ENCODE measurements at places on chromosomes 5 and 9.
A peak's percentile ranks its signal among the peaks of the same experiment; 100 is the strongest.

DNA sequence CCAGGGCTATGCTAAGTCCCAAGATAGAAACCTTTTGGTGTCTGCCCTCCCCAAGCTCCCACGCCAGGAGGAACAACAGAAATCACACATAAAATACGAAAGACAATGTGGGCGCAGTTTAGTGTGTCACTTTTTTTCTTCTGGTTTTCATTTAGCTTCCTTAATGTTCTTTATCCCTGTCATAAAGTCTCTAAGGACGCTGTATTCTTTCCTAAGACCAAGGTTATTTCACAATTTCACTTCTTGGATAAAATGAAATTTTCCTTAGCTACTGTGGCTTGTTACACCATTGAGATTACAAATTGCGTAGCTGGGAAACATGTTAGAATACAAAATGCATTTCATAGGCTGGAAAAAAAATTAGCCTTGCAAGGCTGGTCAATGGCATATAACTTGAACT lies 85.4 kb downstream of the GLIS3 start:
- no peak for DNase-seq

GRCh38 chr9:5382479-5382878 lies 42.8 kb upstream of the RLN1 start:
- DNase-seq = no peak

DNA sequence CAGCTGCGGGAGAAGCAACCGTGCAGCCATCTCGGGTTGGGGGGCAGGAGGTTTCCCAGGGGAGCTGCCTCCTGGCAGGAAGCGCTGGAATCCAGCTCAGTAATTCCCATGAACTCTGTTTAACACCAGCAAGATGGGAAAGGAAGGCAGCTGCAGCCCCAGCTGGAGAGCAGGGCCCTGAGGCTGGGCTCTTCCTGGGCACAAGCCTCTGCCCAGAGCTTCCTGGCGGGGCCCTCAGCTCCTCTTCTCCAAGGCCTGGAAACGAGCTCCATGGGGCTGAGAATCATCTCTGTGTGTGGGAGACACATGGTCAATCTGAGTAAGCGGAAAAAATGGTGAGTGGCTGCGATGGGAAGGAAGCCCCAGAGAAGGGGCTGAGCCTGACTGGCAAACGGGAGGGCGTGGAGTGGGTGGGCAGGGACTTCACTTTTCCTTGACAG lies 6.3 kb downstream of the MRPL36 start:
- DNase-seq = no peak

GRCh38 chr9:88197016-88197415 lies 58.7 kb upstream of the SPATA31C2 start:
- no peak for DNase-seq

GRCh38 chr5:141691867-141692532 lies 10.0 kb upstream of the ARAP3 start:
- DNase-seq = no peak

DNA sequence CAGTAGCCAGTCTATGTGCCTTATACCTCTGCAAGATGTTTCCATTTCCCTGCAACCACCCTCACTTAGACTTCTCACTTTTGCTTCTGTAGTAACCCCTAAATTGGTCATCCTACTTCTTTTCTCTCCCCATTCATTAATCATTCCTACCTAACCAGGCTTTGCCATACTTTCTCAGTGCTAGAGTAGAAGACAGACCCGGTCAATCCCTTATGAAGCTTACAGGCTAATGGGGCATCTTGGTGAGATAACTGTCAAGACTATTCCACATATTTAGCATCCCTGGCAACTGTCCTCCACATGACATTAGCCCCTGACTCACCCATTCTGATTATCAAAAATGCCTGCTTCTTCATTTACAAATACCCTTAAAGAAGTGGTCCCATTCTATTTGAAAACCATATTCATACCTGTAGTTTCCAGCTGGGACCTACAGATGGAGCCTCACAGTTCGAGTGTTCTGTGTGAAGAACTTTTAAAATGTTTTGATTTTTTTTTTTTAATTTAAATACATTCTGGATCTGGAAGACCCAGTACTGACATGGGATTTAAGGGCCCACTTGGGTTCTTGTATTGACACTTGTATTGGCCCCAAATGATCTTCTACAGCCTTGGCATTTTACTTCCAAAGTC lies 21.0 kb downstream of the F2RL2 start:
- no peak for DNase-seq

- no peak for DNase-seq
Measured at GRCh38 chr5:159208514-159209437, 577 bp downstream of the RNF145 start.

GRCh38 chr5:39213447-39214207 lies 5.7 kb downstream of the FYB1 start:
- DNase-seq = no peak

GRCh38 chr9:14538526-14538925 lies 154.7 kb downstream of the ZDHHC21 start:
- no peak for DNase-seq

- DNase-seq = no peak
Measured at GRCh38 chr5:80988419-80988935, 28.3 kb downstream of the RASGRF2 start.

GRCh38 chr9:136081113-136081825 lies 13.8 kb downstream of the NACC2 start:
- DNase-seq = no peak

- no peak for DNase-seq
Measured at GRCh38 chr9:106287091-106287631, 575.8 kb upstream of the ZNF462 start.

- no peak for DNase-seq
Measured at GRCh38 chr5:115842089-115842935, 577 bp downstream of the AP3S1 start.

DNA sequence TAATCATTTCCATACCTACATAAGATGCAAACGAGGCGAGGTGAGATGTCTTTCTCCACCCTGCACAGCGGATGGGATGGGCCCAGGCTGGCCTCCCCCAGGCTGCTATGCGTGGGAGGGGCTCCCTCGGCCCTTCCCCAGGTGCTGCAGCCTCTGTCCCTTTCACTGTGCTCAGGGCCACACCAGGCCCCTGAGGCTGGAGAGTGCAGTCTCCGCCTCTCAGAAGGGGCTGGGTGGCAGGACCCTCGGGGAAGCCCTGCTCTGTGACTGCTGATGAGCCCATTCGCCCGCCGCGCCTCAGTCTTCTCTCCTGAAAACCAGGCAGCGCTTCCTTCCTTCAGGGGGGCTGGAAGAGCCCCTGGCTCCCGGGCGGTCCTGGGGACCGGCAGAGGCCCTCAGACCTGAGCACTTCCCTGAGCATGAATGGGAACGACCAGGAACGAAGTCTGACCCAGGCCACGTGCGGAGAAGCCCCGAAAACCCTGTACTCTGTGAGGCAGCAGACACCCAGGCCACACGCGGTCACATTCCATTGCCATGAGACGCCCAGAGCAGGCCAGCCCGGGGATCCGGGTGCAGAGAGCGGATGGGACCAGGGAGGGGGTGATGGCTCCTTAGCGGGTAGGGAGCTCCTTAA lies 21.9 kb upstream of the NOTCH1 start:
- peak; percentile 79 for DNase-seq

DNA sequence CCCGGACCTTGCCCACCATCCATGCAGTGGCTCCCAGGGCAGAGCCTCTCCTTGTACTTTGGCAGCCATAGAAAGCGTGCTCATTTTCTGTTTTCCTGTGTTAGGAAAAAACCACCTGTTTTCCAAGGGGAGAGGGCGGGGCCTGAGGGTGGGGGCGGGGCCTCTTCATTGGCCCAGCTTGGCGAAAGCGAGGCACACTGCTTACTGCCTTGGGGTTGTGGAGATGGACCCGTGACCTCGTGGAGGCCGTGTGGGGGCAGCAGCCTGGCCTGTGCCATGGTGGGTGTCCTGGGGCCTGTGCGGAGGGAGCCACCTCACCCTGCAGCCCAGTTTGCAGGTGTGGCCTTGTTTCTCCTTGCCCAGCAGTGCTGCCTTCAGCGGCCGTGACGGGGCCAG lies 4.4 kb upstream of the TOR4A start:
- DNase-seq = no peak

DNA sequence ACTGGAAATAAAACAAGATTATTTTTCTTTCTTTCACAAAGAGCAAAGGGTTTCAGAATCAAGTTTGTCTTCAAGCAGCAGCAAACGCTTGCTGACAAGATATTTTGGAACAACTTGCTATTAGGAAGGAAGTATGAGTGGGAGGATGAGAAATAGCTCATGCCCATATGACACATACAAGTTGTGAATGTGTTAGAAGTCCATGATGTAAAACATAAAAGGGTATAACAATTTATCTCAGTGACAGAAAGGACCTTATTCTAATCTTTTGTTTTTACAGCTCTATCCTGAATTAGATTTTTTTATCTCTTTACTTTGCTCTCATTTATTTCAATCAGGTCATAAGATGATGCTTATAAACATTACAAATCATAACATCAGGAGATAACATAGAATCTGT lies 516.6 kb upstream of the MEF2C start:
- DNase-seq = no peak

GRCh38 chr9:76585487-76586389 lies 126.8 kb downstream of the GCNT1 start:
- no peak for DNase-seq

DNA sequence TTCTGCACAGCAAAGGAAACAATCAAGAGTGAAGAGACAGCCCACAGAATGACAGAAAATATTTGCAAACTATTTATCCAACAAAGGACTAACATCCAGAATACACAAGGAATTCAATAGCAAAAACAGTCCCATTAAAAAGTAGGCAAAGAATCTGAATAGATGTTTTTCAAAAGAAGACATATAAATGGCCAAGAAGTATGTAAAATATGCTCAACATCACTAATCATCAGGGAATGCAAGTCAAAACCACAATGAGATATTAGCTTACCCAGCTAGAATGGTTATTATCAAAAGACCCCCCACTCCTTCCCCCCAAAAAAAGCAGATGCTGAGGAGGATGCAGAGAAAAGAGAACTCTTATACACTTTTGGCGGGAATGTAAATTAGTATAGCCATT lies 13.4 kb upstream of the OR13C8 start:
- no peak for DNase-seq

GRCh38 chr9:110575945-110576344 lies 3.6 kb downstream of the SVEP1 start:
- DNase-seq = no peak

- DNase-seq = no peak
Measured at GRCh38 chr9:112631313-112632070, 86.4 kb downstream of the INIP start.

GRCh38 chr5:588406-588995 lies 23.6 kb upstream of the CEP72 start:
- DNase-seq = no peak

Measured in HFF-Myc (cell line).